Stimulated activated CD4-positive, alpha-beta T cell treated with anti-CD3 and anti-CD28 coated beads, Interleukin-1b, Interleukin-23, amount 100 ng/mL, for 24 hours (primary cell): ENCODE measurements at places on chromosomes 1 and 21.

DNA sequence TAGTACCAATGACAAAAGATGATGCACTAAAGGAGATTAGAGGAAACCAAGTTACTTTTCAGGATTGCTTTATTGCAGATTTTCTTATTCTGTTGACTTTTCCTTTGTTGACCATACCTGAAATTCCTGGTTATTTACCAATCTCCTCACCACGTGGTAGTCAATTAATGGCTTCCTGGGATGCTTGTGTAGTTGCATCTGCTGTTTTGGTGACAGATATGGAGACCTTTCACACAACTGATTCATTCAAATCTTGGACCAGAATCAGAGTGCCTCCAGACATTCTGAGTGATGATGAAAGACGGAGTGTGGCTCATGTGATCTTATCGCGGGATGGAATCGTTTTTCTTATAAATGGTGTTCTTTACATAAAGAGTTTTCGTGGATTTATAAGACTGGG lies 91.3 kb downstream of the CATSPERE start:
- no peak for DNase-seq

GRCh38 chr1:244409701-244410100 lies 42.0 kb downstream of the ADSS2 start:
- no peak for DNase-seq

DNA sequence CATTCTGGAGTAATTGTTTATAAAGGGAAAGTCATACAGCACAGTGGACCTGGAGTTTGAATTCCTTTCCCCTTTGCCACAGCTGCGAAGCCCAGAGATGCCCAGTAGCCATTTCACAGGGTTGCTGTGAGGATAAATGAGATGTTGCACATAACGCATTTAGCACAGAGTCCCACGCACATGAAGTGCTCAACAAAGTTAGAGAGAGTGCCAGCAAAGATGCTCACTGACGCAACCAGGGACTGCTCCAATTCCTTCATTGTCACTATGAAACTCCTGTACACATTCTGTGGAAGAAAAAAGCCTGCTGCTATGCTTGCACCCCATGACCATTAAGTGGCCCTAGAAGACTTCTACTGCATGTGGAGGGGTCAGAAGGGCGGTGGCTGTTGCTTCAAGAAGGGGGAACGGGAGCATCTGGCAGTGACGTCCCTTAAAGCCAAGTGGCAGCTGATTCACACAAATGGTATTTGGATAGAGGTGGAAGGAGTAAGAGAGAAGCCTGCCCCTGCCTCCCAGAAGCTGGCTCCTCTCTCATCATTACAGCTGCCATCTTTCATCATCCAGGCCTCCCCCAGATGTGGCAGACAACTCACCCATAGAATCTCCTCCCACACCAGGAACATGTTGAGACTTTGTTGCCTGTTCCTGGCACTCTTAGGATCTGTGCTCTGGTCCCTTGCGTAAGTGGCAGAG lies 26.5 kb upstream of the VAV3 start:
- DNase-seq = no peak

- no peak for DNase-seq
Observed at GRCh38 chr1:162087111-162087510, 17.6 kb downstream of the NOS1AP start.

GRCh38 chr1:11498956-11499594 lies 20.1 kb downstream of the DISP3 start:
- DNase-seq = no peak

DNA sequence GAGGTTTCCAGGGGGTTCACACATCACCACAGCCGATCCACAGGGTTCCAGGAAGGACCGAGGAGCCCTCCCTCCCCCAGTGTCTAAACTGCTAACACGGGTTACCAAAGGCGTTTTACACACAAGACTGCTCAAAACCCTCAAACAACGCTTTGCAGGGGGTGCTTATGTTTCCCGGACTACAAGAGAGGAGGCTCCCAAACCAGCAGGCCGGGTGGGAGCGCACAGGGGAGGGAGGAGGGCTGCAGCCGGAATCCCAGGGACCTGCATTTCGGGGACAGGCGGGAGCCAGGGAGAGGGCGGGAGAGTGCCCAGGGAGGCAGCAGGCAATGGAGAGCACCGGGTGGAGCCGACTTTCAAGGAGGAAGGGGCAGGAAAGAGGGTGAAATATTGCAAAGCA lies 50.8 kb downstream of the ACBD3 start:
- DNase-seq = no peak
